Lower lobe of right lung (tissue), 2 donors: ENCODE measurements at places on chromosomes 2 and 18. TPM values are rescaled to one million over a fixed set of nuclear protein-coding genes. Genes with fewer than 3 reads are reported as not detected.

Gene TEKT4
- total RNA-seq: 3.4 TPM

Gene CAVIN2
- total RNA-seq: 182 TPM

Gene FAHD2A
- total RNA-seq: 19.4 TPM

Gene ANKRD30BL
- total RNA-seq: not detected

Gene LIMS2
- total RNA-seq: 148 TPM

- no peak for DNase-seq
Measured at GRCh38 chr2:25606892-25607291, 66.5 kb downstream of the DTNB start.

DNA sequence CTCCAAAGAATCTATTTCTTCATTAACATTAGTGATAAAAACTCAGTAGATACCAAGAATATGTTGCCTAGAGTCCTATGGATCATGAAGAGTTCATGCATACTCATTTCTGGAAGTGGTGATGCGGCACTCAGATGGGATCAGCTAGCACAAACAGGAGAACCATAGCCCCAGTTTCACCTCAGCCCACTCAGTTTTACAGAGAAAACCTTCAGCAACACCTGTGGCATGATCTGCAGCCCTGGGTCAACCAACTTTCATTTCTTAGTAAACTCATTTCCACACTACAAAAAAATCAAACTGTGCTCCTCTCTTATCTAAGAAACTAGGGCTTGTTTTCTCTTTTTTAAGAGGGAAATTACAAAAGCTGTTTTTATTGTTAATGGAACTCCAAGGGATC lies 569.4 kb downstream of the CCDC85A start:
- no peak for DNase-seq
